Peyer's patch (tissue), 4 donors: ENCODE measurements at places on chromosomes 6 and 20.

- DNase-seq: no peak
These were observed 296.3 kb downstream of the PREX1 start for GRCh38 chr20:48531505-48531904.

DNA sequence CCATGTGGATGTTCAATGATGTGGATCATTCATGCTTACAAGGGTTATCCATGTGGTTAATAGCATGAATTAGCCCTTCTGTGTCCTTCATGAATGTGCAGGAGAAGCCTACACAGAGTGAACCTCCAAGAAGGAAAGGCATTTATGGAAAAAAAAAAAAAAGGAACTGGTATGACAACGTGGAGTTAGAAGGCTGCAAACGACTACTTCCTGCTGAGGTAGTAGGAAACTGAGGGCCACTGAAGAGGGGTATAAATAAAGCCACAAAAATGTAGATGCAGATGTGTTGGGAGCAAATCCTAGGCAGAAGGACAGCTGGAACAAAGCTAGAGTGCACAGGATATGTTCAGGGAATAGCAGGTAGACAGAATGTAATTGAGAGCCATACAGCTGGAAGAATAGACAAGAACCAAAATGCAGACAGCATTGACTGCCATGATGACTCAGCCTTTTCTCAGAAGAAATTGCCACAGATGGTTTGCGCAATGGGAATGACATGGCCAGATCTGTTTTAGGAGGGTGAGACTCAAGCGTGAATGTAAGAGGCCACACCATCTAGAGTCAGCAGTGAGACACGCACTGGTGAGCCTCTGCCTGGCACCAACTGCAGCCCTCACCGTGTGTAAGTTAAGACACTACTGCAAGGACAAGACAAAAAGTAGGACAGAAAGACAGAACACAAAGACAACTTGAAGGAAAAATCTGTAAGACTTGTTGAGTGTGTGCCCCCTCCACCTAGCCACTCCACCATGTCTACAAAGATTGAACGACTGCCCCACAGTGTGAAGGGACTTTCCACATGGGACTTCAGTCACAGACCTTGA, 79.8 kb downstream of the KIF13A start:
- DNase-seq: peak; percentile 20

GRCh38 chr20:34573541-34574300, 15.2 kb downstream of the MAP1LC3A start:
- no peak for DNase-seq

DNA sequence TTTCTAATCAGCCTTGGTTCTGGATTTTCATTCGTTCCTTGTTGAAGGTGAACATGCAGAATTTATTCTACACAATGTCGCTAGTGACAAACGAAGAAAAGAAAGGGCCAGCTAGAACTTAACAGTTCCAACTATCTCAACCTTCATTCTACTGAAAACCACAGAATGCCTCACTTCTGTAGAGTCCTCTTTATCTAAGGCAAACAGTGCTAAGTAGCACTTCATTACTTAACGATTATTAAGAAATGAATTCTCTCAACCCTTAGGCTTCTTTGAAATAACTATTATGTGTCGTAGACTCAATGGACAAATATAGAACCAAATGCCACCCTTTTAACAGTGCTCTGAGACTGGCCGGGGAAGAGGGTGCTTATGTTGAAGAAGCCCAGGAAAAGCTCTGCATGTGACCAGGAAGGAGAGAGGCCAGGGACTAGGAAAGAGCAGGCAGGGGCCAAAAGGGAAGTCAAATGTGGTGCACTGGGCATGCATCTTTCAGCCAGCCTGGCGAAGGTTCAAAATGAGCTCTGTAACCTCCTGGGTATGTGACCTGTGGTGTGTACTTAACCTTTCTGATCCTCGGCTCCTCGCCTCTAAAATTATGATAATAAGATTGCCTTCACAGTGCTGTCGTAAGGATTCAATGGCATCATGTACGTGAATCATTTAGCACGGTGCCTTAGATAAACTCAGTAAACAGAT, 55.4 kb upstream of the BMP2 start:
- DNase-seq: peak; percentile 53

GRCh38 chr6:15247500-15248450, 1.9 kb downstream of the JARID2 start:
- peak; percentile 75 for DNase-seq

- DNase-seq: no peak
These were observed 108.2 kb upstream of the NFATC2 start for GRCh38 chr20:51650685-51651134.

GRCh38 chr6:41785689-41786450, 1.6 kb upstream of the TOMM6 start:
- DNase-seq: no peak
